Breast epithelium (tissue), 4 donors: ENCODE measurements at places on chromosomes 12 and 14.

DNA sequence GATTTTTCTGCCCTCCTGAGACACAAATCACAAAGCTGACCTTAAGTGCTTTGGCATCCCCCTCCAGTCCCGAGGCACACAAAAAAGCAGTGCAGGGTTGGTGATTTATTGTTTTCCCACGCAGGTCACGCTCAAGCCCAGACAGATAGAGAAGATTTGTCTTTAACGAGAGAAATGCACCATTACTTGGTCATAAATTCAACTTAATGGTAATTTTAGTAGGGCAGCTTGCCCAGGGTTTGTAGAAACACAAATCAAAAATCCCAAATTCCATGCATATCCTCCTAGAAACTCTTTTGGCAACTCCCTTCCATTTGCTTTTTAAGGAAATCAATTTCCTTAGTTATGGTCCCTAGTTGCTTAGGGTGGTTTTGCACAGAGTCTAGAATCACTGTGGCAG, 132.6 kb downstream of the IGF1 start:
- H3K36me3 ChIP-seq = no peaks in the 10 kb centered on the region
- no peak overlapping the region for H3K4me3 ChIP-seq
- H3K4me1 ChIP-seq = no peaks in the 10 kb centered on the region

- H3K27ac ChIP-seq = no peak overlapping the region
- no peak overlapping the region for H3K4me3 ChIP-seq
- no peaks in the 10 kb centered on the region for H3K4me1 ChIP-seq
- no peak for DNase-seq
Observed at GRCh38 chr14:54498095-54498531, 9.3 kb upstream of the GMFB start.

- H3K27me3 ChIP-seq = no peaks in the 10 kb centered on the region
- no peak overlapping the region for H3K27ac ChIP-seq
- H3K4me1 ChIP-seq = no peaks in the 10 kb centered on the region
- DNase-seq = no peak
Observed at GRCh38 chr14:28772613-28773012, 6.0 kb downstream of the FOXG1 start.

- no peaks in the 10 kb centered on the region for H3K27me3 ChIP-seq
- no peak overlapping the region for H3K4me3 ChIP-seq
- DNase-seq = no peak
- H3K36me3 ChIP-seq = no peaks in the 10 kb centered on the region
- peak overlapping the region; percentile 6 for H3K27ac ChIP-seq
Observed at GRCh38 chr12:116135209-116135930, 142.1 kb downstream of the MED13L start.

- H3K27me3 ChIP-seq = no peaks in the 10 kb centered on the region
- peak overlapping the region; percentile 87 for H3K27ac ChIP-seq
- no peaks in the 10 kb centered on the region for H3K4me1 ChIP-seq
- peak; percentile 87 for DNase-seq
Observed at GRCh38 chr14:61750708-61751474, 11.3 kb upstream of the SNAPC1 start.

DNA sequence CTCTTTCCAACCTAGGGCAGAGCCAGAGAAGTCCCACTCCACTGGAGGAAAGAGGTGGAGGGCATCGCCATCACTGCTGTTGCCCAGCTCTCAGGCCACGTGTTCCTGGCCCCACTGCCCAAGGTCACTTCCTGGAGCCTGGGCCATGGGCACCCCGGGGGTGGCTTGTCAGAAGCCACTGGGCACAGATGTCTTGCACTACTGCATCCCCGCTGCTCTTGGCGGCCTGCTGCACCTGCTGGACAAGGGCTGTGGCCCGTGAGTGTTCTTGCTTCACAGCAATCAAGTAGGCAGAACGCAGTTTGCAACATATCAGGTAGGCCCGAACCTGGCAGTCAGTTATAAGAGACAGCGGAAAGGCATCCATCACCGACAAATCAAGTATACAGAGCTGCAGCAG, 46.6 kb downstream of the RDH12 start:
- peaks cover 10% of the 10 kb centered on the region for H3K36me3 ChIP-seq
- no peak overlapping the region for H3K27ac ChIP-seq
- no peak overlapping the region for H3K4me3 ChIP-seq
- H3K27me3 ChIP-seq = no peaks in the 10 kb centered on the region
- DNase-seq = no peak

DNA sequence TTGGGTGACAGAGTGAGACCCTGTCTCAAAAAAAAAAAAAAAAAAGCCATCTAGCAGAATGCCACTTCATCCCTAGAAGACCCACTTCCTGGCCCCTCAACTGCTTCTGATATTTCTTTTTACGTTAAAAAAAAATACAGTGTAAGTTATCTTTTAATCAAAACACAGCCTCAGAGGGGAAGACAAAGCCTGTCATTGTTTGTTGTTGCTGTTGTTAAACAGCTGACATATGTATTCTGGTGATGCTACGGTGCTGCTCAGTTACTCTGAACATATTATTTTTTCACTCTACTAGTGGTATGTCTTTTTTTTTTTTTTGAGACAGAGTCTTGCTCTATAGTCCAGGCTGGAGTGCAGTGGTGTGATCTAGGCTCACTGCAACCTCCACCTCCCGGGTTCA, 75.4 kb downstream of the PAPLN start:
- no peak for DNase-seq
- no peaks in the 10 kb centered on the region for H3K27me3 ChIP-seq
- no peaks in the 10 kb centered on the region for H3K4me1 ChIP-seq

- no peaks in the 10 kb centered on the region for H3K27me3 ChIP-seq
- H3K4me1 ChIP-seq = no peaks in the 10 kb centered on the region
- H3K4me3 ChIP-seq = no peak overlapping the region
- no peaks in the 10 kb centered on the region for H3K36me3 ChIP-seq
- no peak for DNase-seq
Observed at GRCh38 chr12:94686834-94687628, 36.7 kb upstream of the TMCC3 start.

DNA sequence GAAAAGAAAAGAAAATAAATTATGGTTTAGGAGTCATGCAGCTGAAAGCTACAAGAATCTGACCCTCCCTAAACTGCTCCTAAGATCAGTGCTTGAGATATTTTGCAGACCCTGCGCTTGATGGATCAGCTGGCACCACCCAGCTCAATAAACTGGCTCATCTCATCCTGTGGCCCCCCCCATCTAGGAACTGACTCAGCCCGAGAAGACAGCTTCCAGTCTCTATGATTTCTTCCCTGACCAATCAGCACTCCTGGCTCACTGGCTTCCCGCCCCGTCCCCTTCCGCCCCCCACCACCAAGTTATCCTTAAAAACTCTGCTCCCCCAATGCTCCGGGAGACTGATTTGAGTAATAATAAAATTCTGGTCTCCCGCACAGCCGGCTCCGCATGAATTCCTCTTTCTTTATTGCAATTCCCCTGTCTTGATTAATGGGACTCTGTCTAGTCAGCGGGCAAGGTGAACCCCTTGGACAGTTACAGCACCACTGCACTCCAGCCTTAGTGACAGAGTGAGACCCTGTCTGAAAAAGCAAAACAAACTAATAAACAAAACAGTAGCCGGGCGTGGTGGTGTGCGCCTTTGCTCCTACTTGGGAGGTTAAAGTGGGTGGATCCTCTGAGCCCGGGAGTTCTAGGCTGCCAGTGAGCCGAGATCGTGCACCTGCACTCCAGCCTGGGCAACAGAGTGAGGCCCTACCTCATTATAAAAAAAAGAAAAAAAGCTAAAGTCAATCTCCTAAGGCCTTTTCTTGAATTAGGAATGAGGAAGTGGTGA, 24.5 kb upstream of the SPTLC2 start:
- DNase-seq = no peak
- H3K4me1 ChIP-seq = no peaks in the 10 kb centered on the region
- peak overlapping the region; percentile 56 for H3K4me3 ChIP-seq
